GM13977 (cell line): ENCODE measurements at places on chromosomes 4 and X.

DNA sequence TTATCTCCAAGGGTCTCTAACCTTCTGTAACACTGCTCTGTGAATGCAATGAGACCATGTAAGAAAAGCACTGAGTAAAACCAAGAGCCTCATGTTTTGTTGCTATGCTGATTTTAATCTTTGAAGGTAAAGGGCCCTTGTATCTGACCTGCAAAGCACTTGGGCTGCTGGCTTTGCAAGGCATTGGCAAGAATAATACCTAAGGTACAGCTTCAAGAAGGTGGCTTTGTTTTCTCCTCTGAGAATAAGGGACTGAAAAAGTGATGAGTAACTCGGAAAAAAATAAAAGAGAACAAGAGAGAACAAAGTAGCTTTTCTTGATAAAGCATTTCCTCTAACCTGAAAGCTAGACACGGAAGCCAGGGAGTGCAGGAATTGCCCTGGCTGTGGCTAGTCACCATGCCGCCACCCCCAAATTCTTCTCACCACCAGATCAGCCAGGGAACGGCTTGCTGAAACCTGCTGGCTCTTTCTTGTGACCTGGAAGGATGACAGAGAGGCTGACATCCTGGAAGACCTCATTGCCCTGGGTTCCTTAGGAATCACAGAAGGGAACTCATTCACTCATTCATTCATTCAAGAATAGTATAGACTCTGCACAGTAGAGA is 41.8 kb upstream of the HS3ST1 start:
- no peak for DNase-seq

DNA sequence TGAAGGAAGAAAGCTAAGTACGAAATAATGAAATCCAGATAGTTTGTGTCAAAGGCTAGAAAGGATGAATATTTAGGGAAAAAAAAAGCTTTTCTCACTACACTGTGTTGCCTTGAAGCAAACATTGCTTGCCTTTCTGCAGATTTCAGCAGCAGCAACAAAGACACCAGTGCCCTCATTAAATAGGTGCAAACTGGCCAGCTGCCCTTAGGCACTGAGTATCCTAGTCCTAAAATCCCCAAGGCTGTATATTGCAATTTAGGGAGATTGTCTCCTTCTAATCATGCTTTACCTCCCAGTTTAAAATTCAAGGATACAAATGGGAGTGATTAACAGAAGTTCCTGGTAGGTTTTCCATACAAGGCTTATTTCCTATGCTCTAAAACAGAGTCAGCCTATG is 8.6 kb upstream of the FAT4 start:
- DNase-seq, result no peak

- no peak for DNase-seq
Observed at GRCh38 chrX:17432158-17432557, 57.2 kb downstream of the NHS start.

- DNase-seq, result no peak
Observed at GRCh38 chrX:40094900-40095582, 2.7 kb downstream of the BCOR start.

GRCh38 chr4:170011921-170012628 is 14.1 kb downstream of the MFAP3L start:
- no peak for DNase-seq
